Left lung (tissue), 14 donors: ENCODE measurements at places on chromosomes 12 and 14. TPM values are rescaled to one million over a fixed set of nuclear protein-coding genes. Genes with fewer than 3 reads are reported as not detected.

The SIRT4 gene
- polyA plus RNA-seq: 2.2 TPM

The OTOGL gene
- polyA plus RNA-seq: 0.66 TPM

The DUSP16 gene
- 35.4 TPM for polyA plus RNA-seq

- DNase-seq: no peak
Observed at GRCh38 chr12:120467439-120467838, 2.1 kb downstream of the SRSF9 start.

- no peak for DNase-seq
Observed at GRCh38 chr12:37547611-37548010, 769.0 kb upstream of the ALG10B start.
